Daoy (cell line): ENCODE measurements at places on chromosomes 4 and X. TPM values are rescaled to one million over a fixed set of nuclear protein-coding genes. Genes with fewer than 3 reads are reported as not detected.

DNA sequence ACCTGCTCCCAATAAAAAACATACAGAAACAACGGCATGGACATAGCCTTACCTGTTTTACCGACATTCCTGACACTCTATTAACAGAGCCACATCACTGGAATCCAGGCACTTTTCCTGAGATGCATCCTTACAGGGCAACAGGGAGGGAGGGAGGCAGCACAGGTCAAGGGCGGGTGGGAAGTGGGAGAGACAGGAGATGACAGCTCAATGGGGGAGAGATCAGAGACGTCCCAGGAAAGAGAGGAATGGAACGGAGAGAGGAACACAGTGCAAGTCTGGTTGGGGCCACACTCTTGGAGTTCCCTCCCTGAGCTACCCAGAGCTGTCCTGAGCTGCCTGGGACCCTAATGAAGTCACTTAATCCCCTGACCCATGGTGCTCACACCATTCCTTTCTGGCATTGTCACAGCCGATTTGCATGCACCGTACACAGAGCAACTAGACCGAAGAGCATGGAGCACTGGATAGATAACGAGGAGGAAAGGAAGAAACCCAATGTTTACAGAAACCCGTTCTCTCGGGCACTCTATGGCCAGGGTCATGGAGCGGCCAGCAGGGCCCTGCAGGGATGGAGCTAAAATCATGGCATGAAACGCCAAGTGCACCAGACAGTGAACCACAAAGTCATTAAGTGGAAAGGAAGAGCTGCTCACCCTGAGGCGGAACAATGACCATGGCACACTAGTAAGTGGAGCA is 93.1 kb downstream of the NSUN7 start:
- DNase-seq = peak; percentile 18

- no peak for DNase-seq
Observed at GRCh38 chr4:1375051-1375721, 28.2 kb downstream of the UVSSA start.

DNA sequence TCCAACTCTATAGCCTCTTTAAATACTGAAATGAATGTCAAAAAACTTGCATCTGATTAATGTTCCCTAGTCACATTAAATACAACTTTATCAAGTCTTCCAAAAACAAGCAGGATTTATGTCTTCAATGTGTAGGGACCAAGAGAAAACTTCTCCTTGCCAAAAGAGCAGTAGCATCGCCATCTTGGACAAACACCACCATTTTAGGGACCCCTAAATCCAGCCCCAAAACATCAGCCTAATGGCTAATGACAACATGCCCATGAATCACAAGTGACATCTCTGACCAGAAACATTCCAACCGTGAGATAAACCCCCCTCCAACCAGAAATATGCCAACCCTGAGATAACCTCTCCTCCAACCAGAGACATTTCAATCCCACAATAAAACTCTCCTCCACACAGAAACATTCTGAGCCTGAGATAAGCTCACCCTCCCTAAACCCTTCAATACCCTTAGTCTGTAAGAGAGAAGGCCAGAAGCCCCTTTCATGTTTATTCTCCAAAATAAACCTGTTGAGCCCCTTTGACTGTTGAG is 697.4 kb downstream of the TRAM1L1 start:
- no peak for DNase-seq

DNA sequence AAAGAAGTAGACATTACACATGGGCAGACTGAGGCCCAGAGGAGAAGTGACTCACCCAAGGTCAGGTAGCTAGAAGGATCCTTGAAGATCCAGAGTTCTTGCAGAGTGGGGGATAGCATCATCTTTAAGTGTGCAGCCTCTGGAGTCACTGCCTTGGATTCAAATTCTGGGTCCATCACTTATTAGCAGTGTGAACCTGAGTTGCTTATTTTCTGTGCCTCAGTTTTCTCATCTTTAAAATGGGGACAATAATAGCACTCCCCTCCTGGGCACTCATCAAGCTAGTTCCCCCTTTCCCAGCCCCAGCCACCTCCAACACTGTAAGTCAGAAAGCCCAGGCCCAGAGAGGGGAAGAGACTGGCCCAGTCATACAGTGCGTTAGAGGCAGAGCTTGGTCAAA is 141.8 kb upstream of the PJA1 start:
- no peak for DNase-seq

GRCh38 chrX:63434206-63434605 is 83.1 kb upstream of the SPIN4 start:
- no peak for DNase-seq

TLR10 gene
- total RNA-seq = not detected in 2 replicates

- DNase-seq = no peak
Observed at GRCh38 chr4:73066928-73067327, 2.6 kb downstream of the COX18 start.

BRS3 gene
- total RNA-seq = not detected in 2 replicates

DNA sequence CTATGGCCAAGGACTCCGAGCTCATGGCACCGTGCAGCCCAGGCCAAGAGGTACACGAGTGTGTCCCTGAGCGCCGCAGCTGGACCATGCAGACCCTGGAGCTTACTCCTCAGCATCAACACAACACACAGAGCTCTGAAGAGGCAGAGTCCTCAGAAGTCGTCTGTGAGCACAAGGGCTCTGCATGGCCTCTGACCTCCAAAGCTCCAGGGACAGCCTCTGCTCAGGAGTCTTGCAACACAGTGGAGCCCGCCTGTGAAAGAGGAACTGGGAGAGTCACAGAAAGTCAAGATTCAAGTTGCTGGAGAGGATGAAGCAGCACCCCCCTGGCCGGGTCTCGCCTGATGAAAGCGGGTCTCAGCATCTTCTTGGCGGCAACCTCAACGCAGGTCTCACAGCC is 2.9 kb downstream of the LRPAP1 start:
- no peak for DNase-seq

MAGIX gene
- total RNA-seq = 0.12 and 2.5 TPM in 2 replicates

- no peak for DNase-seq
Observed at GRCh38 chr4:79047316-79047715, 108.1 kb upstream of the PAQR3 start.

DNA sequence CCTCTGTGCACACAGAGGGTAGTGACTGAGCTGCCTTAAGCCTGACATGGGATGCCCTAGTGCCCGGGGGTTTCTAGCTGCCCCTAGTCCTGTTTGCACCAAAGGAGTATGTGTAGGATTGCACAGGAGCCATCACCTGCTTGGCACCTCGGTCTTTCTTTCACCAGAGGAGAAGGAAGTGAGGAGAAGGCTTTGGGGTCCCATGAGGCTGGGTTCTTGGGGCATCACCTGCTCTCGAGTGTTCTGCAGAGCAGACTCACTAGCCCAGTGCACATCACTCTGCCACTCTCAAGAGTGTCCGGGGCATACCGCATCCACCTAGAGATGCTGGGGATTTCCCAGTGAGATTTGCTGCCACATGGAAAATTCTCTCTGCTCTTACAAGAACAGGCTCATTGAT is 40.5 kb upstream of the GPR78 start:
- DNase-seq = no peak

NXF2B gene
- total RNA-seq = 1.9 TPM in 1 of 2 replicates, not detected in the other

ZNF157 gene
- 0.06 TPM in 1 of 2 replicates, not detected in the other for total RNA-seq

GRCh38 chr4:137676357-137676998 is 144.2 kb upstream of the PCDH18 start:
- no peak for DNase-seq

ARX gene
- not detected in 2 replicates for total RNA-seq

DIAPH2 gene
- total RNA-seq = 5.6 and 8.0 TPM in 2 replicates

DNA sequence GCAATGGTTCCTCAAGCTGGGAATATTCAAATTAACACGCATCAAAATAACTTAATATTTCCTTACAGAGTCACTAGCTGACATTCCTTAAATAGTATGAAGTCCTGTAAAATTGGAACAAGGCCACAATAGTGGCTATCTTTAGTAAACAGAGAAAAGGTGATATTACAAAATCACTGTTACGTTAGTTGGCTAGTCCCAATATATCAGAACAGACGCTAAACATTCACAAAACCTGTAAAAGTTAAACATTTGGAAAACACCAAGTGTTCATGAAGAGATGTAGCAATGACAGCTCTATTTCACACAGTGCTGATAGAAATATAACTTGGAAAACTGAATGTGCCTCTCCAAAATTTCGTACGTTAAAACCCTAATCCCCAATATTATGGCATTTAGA is 61.0 kb upstream of the FAM47C start:
- no peak for DNase-seq

GRCh38 chr4:87188932-87189331 is 31.5 kb downstream of the KLHL8 start:
- DNase-seq = no peak

DNA sequence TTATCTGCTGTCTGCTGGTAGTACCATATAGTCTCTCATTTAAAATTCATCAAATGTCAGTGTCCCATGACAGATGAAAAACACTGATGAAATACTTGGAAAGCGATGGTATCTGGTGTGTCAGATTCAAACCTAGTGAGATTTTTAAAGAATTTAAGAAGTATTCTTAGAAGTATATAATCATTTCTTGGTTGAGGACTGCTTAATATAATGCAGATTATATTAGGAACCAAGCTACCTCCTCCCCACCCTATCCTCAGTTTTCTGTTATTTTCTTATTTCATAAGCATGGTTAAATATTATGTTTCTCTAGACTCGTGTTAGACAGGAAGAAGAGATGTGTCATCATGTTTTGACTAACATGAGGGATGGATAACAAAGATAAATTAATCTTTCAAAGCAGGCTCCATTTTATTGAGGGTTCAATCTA is 118.5 kb downstream of the GLUD2 start:
- DNase-seq = no peak
